Activated T-helper 2 cell treated with anti-CD3 and anti-CD28 coated beads, Interferon-gamma antibody, Interleukin-2, Interleukin-4, amounts not matched to agents 10 μg/mL and 5 μg/mL and 100 μg/mL, durations not matched to agents 14 hours and 24 hours and 36 hours (primary cell): ENCODE measurements at places on chromosomes 16 and 17. TPM values are rescaled to one million over a fixed set of nuclear protein-coding genes. Genes with fewer than 3 reads are reported as not detected.
A peak's percentile ranks its signal among the peaks of the same experiment; 100 is the strongest.

Gene MLST8
- 54.3 and 56.4 TPM in 2 replicates for total RNA-seq

Gene MAF
- total RNA-seq, result 73.6 and 74.2 TPM in 2 replicates

DNA sequence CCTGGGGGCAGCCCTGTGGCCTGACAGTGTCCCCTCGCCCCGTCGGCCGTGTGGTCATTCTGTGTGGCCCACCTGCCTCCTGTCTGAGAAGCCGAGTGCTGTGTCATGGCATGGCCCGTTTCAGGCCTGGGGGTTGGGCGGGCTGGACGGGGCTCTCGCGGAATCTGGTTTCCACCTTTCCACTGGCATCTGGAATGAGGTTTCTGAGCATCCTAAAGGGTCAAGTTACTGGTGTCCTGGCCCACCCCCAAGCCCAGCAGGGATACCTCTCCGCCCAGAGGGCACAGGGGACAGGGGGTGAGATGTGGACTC is 7.8 kb downstream of the DBNDD1 start:
- DNase-seq, result no peak
- H3K4me3 ChIP-seq, result no peak overlapping the region
- peaks cover 7% of the 10 kb centered on the region for H3K27me3 ChIP-seq
- H3K36me3 ChIP-seq, result no peaks in the 10 kb centered on the region

GRCh38 chr16:6018848-6019489 is 921.4 kb upstream of the EEF2KMT start:
- no peaks in the 10 kb centered on the region for H3K4me1 ChIP-seq
- H3K4me3 ChIP-seq, result no peak overlapping the region
- peaks cover 5% of the 10 kb centered on the region for H3K27me3 ChIP-seq

DNA sequence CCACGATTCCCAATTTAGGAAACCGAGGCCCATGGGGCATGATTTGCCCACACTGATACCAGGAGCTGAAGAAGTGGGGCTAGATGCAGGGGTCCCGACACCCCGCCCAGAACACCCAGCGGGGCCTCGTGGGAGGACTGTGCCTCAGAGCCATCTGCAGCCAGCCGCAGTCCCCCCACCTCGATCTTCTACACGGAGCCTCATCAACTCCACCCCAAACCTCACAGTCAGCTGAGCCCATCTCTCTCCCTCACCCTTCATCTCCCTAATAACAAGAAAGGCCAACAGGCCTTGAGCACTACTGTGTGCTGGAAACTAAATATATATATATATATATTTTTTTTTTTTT is 4.2 kb downstream of the ITGAE start:
- no peaks in the 10 kb centered on the region for H3K27me3 ChIP-seq
- peak overlapping the region; percentile 10 for H3K27ac ChIP-seq
- H3K4me3 ChIP-seq, result no peak overlapping the region
- no peak for DNase-seq

DNA sequence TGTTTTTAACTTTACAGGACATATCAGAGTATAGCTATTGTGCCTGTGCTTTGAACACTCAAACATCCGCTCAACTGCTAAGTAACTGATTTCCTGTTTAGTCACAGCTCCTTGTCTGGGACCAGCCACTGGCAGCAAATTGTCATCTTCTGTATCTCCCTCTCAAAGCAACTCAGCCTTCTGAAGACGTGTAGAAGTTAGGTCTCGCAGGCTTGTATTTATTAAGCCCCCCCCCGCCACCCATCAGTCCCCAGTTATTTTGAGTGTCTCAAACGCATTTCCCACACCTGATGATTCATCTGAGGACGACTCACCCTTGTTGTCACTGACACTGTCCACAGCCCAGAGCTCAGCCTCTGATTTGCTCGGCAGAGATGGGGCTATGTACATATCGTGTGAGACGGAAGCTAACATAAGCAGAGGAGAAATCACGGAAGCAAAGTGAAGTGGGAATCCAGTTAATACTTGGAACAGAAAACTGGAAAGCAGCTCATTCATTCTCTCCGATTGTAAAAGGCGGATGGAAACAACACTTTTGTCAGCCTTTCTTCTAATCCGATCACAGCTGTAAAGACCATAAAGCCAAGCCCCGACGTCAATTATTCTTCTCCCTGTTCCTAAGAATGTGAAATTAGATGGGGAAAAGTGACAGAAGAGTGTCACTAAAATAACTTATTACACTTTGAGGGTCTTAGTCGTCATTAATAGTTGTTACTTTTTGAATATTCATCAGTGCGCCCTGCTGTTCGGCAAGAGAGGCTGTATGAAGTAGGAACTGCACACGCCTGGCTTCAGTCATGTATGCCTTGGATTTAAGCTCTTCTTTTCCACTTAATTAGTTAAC is 64.2 kb downstream of the PITPNC1 start:
- peak overlapping the region; percentile 98 for H3K27ac ChIP-seq
- H3K36me3 ChIP-seq, result peaks cover 5% of the 10 kb centered on the region
- H3K4me1 ChIP-seq, result peaks cover 39% of the 10 kb centered on the region
- H3K27me3 ChIP-seq, result no peaks in the 10 kb centered on the region

- peak overlapping the region; percentile 98 for H3K27ac ChIP-seq
- peaks cover 49% of the 10 kb centered on the region for H3K36me3 ChIP-seq
- no peaks in the 10 kb centered on the region for H3K27me3 ChIP-seq
- H3K4me3 ChIP-seq, result peak overlapping the region; percentile 96
These were observed 908 bp downstream of the COG4 start for GRCh38 chr16:70522216-70523075.

- DNase-seq, result no peak
- no peaks in the 10 kb centered on the region for H3K4me1 ChIP-seq
- H3K27ac ChIP-seq, result no peak overlapping the region
- no peaks in the 10 kb centered on the region for H3K36me3 ChIP-seq
- peaks cover 41% of the 10 kb centered on the region for H3K27me3 ChIP-seq
These were observed 1.9 kb downstream of the USH1G start for GRCh38 chr17:74921026-74921681.

DNA sequence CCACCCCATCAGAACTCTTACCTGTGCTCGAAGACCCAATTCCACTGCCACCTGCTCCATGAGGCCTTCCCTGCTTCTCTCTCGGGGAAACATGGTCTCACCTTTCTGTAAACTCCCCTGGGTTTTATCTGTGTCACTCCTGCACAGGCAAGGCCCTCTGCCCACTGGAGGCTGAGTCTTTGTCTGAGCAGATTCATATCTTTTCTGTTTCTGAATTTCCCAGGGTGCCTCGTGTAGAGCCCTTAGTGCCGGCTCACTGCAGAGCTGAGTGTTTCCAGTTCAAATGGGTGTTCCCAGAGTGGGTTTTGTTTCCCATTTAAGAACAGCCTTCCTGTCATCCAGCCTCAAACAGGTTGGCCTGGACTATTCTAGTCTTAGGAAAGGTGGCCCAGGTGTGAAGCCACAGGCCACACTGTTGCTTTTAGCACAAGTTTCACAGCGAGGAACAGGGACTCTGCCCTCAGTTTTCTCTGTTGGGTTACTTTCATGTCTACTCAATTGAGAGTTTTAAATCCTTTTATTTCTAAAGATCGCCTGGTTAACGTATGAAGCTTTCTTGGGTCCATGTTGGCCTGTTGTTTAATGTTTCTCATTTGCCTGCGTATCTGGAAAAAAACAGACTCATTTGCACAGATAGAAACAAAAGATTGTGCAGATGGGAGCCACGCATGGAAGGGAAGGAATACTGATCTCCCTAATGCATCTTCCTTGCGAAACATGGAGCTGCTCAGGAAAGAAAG is 228.7 kb downstream of the MSI2 start:
- H3K4me1 ChIP-seq, result peaks cover 54% of the 10 kb centered on the region
- no peaks in the 10 kb centered on the region for H3K27me3 ChIP-seq
- no peak overlapping the region for H3K4me3 ChIP-seq

DNA sequence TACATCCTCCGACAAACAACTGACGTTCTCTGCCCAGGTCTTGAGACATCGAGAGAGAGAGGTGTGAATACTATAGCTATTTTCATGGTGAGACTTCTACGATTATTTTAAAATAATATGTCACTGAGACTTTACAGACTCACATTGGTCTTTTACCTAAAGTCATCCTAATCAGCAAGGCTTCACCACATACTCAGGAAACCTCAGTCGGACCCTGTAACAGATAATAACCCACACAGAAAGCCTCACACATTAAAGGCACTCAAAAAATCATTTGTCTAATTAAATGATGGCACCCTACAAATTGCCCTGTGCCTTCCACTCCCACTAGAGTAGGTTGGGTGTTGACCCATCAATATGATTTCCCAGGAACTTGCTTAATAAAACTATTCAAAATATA is 19.8 kb upstream of the SLC39A11 start:
- no peak overlapping the region for H3K27ac ChIP-seq
- H3K27me3 ChIP-seq, result no peaks in the 10 kb centered on the region
- H3K4me1 ChIP-seq, result no peaks in the 10 kb centered on the region

Gene ADAD2
- not detected in 2 replicates for total RNA-seq

Gene OR1F1
- not detected in 2 replicates for total RNA-seq

GRCh38 chr17:81576621-81577277 is 24.6 kb upstream of the FAAP100 start:
- DNase-seq, result no peak
- H3K4me1 ChIP-seq, result peaks cover 3% of the 10 kb centered on the region
- no peak overlapping the region for H3K4me3 ChIP-seq
- no peak overlapping the region for H3K27ac ChIP-seq

Gene FMNL1
- total RNA-seq, result 469 and 475 TPM in 2 replicates

DNA sequence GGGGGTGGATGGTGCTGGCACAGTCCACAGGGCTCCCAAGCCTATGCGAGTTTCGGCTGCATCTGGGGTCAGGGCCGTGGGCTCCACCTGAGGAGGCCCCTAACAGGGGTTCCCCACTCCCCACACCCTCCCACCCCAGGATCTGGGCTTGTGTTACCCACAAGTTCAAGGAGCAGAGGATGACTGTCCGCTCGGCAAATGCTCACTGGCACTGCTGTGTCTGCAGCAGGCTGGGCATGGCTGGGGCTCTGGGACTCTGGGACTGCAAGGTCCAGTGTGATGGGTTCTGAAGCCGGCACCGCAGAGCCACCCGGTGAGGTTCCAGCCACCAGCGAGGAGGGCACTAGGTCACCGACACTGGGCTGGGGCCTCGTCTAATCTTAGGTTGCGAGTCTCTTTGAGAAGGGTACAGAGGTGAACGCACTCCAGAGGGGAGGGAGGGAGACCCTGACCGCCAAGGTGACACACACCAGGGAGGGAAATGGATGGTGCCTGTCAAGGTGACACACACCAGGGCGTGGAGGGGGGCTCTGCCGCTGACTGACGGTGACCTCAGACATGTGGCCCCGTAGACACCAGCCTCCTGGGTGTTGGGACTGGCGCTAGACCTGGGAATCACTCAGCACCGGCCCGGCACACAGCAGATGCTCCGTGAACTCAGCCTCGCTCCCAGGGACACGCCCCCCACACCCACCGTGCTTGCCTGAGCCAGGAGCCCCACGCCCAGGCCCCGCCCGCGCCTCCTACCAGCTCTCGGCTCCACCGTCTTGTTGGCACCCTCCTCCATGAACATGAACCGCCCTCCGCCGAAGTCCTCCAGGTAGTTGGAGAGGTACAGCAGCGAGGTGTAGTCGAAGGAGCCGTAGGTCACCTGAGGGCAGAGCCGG is 20.5 kb upstream of the HEXD start:
- H3K36me3 ChIP-seq, result peaks cover 10% of the 10 kb centered on the region
- no peaks in the 10 kb centered on the region for H3K27me3 ChIP-seq
- H3K4me1 ChIP-seq, result peaks cover 10% of the 10 kb centered on the region
- H3K4me3 ChIP-seq, result no peak overlapping the region

GRCh38 chr17:51463353-51463752 is 203.0 kb downstream of the UTP18 start:
- peaks cover 3% of the 10 kb centered on the region for H3K27me3 ChIP-seq
- no peaks in the 10 kb centered on the region for H3K36me3 ChIP-seq
- no peak for DNase-seq
- H3K4me3 ChIP-seq, result no peak overlapping the region
- H3K27ac ChIP-seq, result no peak overlapping the region

Gene ST3GAL2
- total RNA-seq, result 33.0 and 35.1 TPM in 2 replicates

Gene CIITA
- 8.6 and 9.3 TPM in 2 replicates for total RNA-seq

DNA sequence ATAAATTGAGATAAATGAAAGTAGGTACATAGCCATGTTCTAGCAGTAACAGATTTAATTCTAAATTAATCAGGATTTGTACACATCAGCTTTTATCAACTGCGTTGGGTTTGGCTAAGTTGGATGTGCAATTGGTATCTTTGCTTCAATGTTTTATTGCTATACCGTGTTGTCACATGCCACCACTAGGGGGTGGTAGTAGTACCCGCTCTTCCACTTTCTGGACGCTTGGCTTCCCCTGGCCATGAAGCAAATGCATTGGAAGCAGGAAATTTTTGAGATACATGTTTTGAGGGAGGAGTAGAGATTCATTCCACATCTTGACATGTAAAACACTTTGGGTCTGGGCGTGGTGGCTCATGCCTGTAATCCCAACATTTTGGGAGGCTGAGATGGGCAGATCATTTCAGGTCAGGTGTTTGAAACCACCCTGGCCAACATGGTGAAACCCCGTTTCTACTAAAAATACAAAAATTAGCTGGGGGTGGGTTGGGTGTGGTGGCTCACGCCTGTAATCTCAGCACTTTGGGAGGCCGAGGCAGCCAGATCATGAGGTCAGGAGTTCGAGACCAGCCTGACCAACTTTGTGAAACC is 58.6 kb downstream of the EMP2 start:
- H3K27ac ChIP-seq, result no peak overlapping the region
- H3K27me3 ChIP-seq, result no peaks in the 10 kb centered on the region
- H3K4me1 ChIP-seq, result peaks cover 2% of the 10 kb centered on the region

DNA sequence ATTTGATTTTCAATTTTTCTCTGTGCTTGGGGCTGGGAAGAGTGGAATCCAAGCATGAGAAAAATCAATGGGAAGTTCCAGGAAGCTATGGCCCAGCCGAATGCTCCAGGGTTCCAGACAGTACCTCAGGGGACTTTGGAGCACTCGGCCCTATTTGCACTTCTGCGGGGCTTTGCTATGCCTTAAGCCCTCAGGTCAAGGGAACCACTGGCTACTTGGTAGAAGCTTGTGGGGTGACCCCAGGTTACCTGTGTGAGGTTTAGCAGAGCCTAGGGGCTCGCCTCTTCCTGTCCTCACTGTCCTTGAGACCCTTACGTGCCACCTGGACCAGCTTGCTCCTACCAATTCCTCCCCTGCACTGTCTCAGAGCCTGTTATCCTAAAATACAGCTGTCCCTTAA is 121.3 kb downstream of the MGAT5B start:
- H3K4me1 ChIP-seq, result peaks cover 7% of the 10 kb centered on the region
- no peaks in the 10 kb centered on the region for H3K27me3 ChIP-seq
- no peak for DNase-seq
- H3K36me3 ChIP-seq, result no peaks in the 10 kb centered on the region
- H3K4me3 ChIP-seq, result no peak overlapping the region

DNA sequence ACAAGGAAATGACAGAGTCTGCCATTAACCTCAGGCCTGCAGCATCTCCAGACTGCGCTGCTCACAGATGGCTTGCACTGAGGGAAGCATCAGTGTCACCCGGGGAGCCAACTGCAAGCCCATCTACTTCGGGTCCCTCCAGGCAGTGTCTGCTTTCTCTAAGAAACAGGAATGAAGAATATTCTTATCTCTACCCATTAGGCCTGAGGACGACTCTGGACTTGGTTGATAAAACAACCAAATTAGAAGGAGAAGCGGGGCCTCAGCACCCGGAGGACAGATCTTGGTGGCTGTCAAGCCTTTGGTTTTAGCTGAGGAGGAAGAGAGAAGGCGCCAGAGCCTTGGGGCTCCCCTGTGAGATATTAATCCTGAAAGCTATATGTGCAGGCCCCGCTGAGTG is 19.5 kb upstream of the MGAT5B start:
- H3K27ac ChIP-seq, result no peak overlapping the region
- DNase-seq, result no peak
- no peak overlapping the region for H3K4me3 ChIP-seq
